ENCODE measurements at places on chromosomes 16 and 17. TPM values are rescaled to one million over a fixed set of nuclear protein-coding genes. Genes with fewer than 3 reads are reported as not detected.

WNT9B gene
- total RNA-seq: not detected

G6PC1 gene
- not detected for total RNA-seq

QRICH2 gene
- total RNA-seq: 1.8 TPM

ABCA6 gene
- 192 TPM for total RNA-seq

ASPHD1 gene
- total RNA-seq: 1.5 TPM

CHST4 gene
- not detected for total RNA-seq

CCL18 gene
- total RNA-seq: not detected

CDH8 gene
- total RNA-seq: not detected

ALKBH5 gene
- 108 TPM for total RNA-seq

KRTAP1-1 gene
- total RNA-seq: not detected

TMEM208 gene
- 24.3 TPM for total RNA-seq

TPPP3 gene
- total RNA-seq: 0.74 TPM

EDC4 gene
- total RNA-seq: 29.1 TPM

ELOB gene
- 37.6 TPM for total RNA-seq

ACAP1 gene
- not detected for total RNA-seq

CD300H gene
- total RNA-seq: not detected

CLEC3A gene
- total RNA-seq: not detected

MAP2K3 gene
- total RNA-seq: 22.9 TPM

MARCHF10 gene
- not detected for total RNA-seq

GCSH gene
- total RNA-seq: 84.3 TPM

SLC12A3 gene
- total RNA-seq: not detected

POLR2C gene
- 76.6 TPM for total RNA-seq

CASKIN2 gene
- total RNA-seq: 8.0 TPM

STARD3 gene
- total RNA-seq: 20.8 TPM

BAIAP3 gene
- 0.09 TPM for total RNA-seq

CDT1 gene
- 0.82 TPM for total RNA-seq

CEP295NL gene
- total RNA-seq: 1.5 TPM

CANT1 gene
- 33.4 TPM for total RNA-seq

CDH3 gene
- not detected for total RNA-seq

TNFRSF13B gene
- total RNA-seq: not detected

SRCIN1 gene
- not detected for total RNA-seq

EIF3CL gene
- total RNA-seq: 86.9 TPM

MT1M gene
- 10.3 TPM for total RNA-seq

SEPTIN12 gene
- not detected for total RNA-seq

TNFSF12 gene
- 14.5 TPM for total RNA-seq

UNC119 gene
- total RNA-seq: 12.2 TPM

NPW gene
- total RNA-seq: not detected

KRTAP1-5 gene
- not detected for total RNA-seq

NKD1 gene
- not detected for total RNA-seq

MYH1 gene
- 0.08 TPM for total RNA-seq

HS3ST2 gene
- not detected for total RNA-seq

PRSS33 gene
- not detected for total RNA-seq

PITPNM3 gene
- total RNA-seq: 0.57 TPM

ZNF423 gene
- 13.5 TPM for total RNA-seq

NPIPA5 gene
- 0.54 TPM for total RNA-seq

C16orf95 gene
- 3.4 TPM for total RNA-seq

PRSS36 gene
- total RNA-seq: 3.8 TPM

ZDHHC7 gene
- total RNA-seq: 82.5 TPM

KRT9 gene
- total RNA-seq: not detected

TBC1D26 gene
- not detected for total RNA-seq

IGFALS gene
- total RNA-seq: 0.27 TPM

KRTAP3-2 gene
- total RNA-seq: not detected

KCNAB3 gene
- not detected for total RNA-seq

FSCN2 gene
- 1.8 TPM for total RNA-seq

PDILT gene
- not detected for total RNA-seq
